ENCODE measurements at places on chromosomes 2 and 18.

GRCh38 chr18:27656167-27656778 is 471.2 kb upstream of the CHST9 start:
- no peak for DNase-seq

GRCh38 chr2:112959109-112959812 is 18.5 kb upstream of the IL36G start:
- DNase-seq = no peak

- DNase-seq = no peak
These were observed 6.5 kb downstream of the HSPE1 start for GRCh38 chr2:197506658-197507057.

DNA sequence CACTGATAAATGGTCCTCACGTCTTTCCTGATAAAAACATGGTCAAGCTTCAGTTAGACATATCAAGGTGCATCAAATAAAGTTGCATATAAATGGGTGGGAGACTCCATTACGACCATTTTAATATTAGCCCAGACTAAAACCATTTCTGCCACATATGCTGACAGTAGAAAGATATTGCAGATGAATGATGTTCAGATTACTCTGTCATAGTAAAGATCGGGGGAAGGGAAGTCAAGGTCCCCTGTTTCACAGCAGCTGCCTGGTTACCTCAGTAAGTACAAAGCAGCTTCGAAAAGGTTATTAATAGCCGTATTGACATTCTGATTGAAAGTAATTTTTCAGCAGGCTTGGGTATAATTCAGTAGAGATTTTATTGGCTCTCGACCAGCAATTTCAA is 927.7 kb upstream of the CDH2 start:
- DNase-seq = no peak

DNA sequence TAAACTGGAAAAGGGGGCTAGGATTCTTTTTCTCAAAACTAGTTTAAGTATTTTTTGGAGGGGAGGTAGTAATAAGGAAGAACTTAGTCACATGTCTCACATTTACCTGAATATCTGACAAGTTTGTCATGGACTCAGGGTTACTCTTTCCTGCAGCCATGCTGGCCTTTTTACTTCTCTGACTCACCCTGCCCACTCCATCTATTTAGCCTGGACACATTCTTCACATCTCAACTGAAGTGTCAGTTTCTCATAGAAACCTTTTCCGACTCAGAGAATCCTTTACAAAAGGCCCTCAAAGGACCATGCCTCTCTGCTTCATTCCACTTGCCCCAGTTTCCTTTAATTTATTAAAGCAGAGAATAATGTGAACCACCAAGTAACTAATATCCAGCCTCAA is 42.6 kb downstream of the SCN7A start:
- no peak for DNase-seq

DNA sequence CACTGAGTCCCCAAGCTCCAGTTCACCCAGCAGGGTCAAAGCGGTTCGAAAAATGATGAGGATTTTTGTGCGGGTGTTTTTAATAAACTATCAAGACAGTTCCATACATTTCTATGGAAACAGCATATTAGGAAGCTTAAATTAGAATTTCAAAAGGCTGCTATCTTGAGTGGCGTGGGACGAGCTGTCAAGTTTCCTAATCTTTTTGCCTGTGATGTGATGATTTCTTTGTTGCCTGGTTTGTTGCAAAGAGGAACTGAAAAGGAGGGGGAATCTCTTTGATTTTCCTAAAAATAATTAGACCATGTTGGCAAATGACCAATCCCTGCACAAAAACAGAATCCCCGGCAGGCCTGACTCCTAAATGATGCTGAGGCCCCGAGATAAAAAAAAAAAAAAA is 66.1 kb upstream of the ATG16L1 start:
- no peak for DNase-seq

DNA sequence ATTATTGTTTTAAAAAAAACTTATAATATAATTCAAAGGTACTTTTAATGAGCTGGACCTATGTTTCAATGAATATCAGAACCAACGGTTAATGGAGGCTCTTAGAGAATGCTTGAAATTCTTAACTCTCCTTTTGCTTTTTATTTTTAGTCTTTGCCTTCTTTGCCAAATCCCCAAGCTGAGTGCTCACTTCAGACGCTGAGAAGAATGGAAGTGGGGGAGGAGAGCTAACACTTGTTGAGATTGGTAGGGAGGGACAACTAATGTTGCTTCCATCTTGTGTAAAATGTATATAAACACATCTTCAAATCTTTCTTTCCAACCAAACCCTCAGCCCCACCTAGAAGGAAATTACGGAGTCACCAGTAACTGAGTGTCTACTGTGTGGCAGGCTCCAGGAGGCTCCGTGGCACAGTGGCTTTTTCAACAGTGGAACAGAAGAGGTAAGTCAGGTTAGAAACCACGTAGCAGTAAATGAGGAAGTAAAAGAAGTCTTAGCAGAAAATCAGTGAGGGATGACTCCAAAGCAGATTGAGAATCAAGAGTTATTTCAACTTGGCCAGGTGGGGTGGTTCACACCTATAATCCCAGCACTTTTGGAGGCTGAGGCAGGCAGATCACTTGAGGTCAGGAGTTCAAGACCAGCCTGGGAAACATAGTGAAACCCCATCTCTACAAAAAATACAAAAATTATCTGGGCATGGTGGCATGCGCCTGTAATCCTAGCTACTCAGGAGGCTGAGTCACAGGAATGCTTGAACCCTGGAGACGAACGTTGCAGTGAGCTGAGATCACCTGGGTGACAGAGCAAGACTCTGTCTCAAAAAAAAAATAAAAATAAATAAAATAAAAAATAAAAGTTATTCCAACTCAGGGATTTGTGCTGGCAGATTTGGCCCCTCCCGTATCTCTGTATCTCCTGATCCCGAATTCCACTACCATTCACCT is 45.0 kb upstream of the CREB1 start:
- DNase-seq = no peak

DNA sequence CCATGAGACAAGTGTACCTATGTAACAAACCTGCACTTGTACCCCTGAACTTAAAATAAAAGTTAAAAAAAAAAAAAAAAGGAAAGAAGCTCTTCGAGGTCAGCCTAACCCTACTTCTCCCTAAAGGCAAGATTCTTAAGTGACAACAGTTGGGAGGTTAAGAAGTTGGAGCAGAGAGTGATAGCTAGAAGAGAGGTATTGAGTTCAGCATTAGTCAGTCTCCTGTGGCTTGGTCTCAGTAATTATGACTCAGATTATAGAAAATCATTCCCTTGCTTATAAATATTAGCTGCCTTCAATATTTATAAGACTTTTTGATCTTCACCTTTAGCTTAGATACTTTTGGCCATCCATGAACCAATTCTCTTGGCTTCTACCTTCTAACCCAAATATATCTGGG is 926.8 kb upstream of the SLC39A10 start:
- no peak for DNase-seq

DNA sequence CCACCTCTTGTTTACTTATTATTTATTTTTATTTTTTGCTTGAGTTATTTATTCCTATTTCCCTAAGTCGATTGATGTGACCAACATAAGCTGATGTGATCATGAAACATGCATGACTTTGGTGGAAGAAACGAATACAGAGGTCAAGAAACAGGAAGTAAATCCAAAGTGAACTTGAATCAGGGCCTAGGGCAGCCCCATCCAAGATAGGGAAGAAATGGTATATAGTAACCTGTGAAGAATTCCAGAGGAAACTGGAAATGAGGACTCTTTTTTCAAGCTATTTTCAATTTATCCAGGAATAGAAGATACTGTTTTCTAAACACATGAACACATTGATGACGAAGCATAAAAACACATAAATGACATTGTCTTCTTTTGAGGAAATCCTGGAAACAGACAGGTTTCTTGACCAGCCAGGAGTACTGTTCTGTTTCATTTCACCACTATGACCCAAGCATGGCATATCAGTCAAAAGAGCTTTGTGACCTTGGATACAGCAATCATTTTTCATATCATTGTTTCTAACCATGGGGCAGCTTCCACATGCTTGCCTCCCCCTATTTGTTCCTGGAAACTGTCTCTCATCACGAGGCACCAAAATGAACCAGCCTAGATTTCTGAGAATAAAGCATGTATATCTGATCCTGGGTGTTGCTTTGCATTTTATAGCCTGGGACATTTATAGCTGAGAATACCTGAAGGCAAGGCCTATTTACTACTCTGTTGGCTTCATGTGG is 9.1 kb upstream of the LCLAT1 start:
- no peak for DNase-seq

- no peak for DNase-seq
These were observed 136.5 kb upstream of the HAAO start for GRCh38 chr2:42928692-42929545.

DNA sequence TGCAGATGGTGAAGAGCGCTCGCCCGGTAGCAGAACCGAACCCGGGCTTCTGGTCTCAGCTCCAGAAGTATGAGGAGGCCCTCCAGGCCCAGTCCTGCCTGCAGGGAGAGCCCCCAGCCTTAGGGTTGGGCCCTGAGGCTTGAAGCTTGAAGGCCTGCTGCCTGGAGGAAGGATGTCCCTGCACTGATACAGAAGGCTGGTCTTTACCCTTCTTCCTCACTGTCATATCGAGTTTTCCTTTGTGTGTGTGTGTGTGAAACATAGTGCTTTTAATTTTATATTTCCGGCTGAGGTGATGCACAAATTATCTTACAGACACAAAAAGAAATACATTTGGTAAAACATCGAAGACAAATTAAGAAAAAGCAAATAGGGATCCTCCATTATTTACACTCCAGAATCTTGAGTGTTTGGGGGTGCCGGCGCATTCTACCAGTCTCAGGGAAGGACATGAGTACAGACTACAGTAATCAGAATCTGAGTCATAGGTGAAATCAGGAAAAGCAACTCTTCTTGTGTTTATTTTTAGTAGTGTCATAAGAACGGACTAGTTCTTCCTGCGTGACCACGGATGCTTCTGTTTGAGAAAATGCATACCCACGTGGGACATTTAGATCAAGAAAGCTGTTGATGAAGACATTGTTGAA is 1.3 kb downstream of the DUSP28 start:
- no peak for DNase-seq

- no peak for DNase-seq
These were observed 115.3 kb downstream of the METTL8 start for GRCh38 chr2:171318463-171318934.

DNA sequence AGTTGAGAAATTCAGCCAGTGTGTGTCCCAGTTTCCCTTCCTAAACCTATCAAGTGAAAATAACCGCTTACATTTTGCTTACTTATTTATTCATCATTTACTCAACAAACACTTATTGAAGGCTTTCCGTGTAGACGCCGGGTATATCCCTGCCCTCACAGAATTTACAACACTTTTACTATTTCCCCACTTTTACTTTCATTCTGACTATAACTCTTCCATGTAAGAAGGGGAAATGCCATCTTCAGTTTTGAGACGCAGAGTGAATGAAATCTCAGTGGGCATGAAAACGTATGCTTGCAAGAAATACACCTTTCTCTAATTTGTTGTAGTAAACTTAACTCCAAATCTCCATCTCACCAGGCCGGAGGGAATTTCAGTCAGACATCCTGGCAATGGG is 251.0 kb upstream of the CHAC2 start:
- DNase-seq = no peak

DNA sequence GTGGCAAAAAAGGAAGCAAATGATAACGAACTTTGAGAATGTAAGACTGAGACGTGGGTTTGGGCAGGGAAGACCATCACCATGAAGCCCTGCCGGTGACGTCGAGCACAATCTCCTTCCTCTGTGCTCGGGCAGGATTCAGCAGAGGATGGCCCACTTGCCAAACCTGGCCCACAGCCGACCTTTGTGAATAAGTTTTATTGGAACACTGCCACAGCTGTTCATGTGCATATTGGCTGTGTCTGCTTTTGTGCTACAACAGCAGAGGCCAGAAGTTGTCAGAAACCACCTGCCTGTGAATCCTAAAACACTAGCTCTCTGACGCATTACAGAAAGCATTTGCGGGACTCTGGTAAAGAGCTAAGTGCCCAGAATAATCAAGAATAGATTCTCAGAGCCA is 223.9 kb downstream of the MYT1L start:
- no peak for DNase-seq

- no peak for DNase-seq
These were observed 57.8 kb upstream of the HNRNPA3 start for GRCh38 chr2:177154809-177155208.

- DNase-seq = no peak
These were observed 25.1 kb downstream of the MAL start for GRCh38 chr2:95050385-95051300.

DNA sequence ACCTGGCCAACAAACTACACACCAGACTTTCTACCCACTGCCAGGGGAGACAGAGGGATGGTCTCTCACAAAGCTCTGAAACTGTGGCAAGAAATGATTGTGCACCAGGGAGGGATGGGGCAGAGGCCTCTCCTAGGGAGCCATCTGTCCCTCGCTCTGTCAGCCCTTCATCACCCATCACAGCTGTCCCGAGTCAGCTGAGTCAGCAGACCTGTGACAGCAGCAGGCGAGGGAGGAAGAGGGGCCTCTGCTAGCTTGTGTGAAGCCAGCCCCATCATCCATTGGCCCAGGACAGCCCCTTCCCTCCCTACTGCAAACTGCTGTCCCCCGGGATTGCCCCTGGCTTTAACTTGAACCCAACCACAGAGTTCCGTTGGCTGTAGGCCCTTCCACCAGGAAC is 5.0 kb downstream of the SH2D6 start:
- no peak for DNase-seq

GRCh38 chr18:68299906-68300305 is 415.0 kb downstream of the TMX3 start:
- DNase-seq = no peak

GRCh38 chr18:54203914-54204313 is 20.6 kb downstream of the MBD2 start:
- no peak for DNase-seq

GRCh38 chr18:30113454-30113853 is 929.1 kb downstream of the DSC3 start:
- DNase-seq = no peak

DNA sequence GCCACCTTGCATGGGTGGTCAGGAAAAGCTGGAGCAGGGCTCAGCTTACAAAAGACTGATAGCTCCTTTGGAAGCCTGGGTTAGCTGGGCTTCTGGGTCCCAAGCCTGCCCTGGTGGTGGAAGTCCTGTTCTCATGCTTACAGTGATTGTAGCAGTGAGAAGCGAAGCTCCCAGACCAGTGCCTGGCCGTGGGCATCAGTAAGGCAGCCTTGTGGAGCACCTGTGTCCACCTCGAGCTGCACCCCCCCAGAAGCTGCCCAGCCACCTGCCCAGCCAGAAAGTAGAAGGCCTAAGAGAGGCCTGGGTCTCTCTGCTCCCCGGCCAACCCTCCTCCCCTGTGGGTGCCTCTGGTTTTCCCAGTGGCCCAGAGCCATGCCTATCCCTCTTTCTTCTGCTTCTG is 10.5 kb downstream of the GLI2 start:
- DNase-seq = no peak

GRCh38 chr2:162090109-162090508 is 16.1 kb upstream of the DPP4 start:
- DNase-seq = no peak

DNA sequence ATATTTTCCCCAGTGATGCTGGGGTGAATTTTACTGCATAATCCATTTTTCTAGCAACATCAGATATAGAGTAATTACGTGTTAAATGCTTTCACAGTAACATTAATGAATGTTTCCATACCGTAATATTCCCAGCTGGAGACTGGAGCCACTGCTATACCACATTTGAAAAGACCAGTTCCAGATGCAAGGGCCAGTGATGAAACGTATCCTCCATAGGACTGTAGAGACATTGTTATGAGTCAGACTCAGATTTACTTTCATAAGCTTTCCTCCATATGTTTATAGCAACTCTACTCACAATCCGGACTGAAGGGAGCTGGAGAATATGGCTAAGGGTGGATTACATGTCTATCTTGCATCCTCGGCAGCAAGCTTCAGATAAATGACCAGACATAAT is 22.7 kb upstream of the GCG start:
- no peak for DNase-seq

GRCh38 chr2:127560201-127560930 is 24.9 kb downstream of the MYO7B start:
- DNase-seq = no peak

- DNase-seq = no peak
These were observed 28.2 kb upstream of the INO80C start for GRCh38 chr18:35525795-35526494.
